Fibroblast of lung (primary cell): ENCODE measurements at places on chromosomes 3 and 15.

GRCh38 chr3:49534581-49535441 lies 19.5 kb upstream of the BSN start:
- no peak for DNase-seq

DNA sequence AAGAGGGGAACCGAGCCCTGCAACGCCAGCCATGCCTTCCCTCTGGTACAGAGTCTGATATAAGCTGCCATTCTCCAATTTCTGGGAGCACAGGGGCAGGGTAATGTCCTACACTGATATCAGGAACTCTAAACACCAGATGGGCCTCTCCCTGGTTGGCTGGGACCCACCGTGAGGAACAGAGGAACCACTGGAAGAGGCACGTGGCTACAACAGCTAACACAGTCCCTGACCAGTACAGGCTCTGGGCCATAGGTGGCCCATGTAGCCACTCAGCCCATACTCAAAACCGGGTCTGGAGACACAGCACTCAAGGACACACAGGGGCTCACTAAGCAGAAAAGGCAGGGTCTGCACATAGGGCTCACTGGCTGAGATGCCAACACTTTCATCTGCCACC lies 13.9 kb downstream of the NUP210 start:
- no peak for DNase-seq

GRCh38 chr15:39099524-39099923 lies 481.4 kb upstream of the THBS1 start:
- DNase-seq = peak; percentile 58

DNA sequence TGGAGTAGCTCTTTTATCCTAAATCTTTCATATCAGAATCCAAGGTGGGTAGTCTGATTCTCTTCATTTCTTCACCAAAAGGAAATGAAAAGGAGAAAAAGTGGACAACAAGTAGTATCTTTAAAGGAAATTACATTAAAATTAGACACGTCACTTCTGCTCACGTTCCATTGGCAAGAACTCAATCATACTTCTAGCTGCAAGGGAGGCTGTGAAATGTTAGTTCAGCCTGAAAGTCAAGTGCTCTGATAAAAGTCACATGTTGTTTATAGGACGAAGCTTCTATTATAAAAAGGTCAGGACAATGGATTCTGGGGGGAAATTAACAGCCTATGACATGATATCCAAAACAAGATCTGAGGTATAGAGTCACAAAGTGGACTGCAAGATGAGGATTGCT lies 164.6 kb upstream of the MCTP2 start:
- DNase-seq = no peak

DNA sequence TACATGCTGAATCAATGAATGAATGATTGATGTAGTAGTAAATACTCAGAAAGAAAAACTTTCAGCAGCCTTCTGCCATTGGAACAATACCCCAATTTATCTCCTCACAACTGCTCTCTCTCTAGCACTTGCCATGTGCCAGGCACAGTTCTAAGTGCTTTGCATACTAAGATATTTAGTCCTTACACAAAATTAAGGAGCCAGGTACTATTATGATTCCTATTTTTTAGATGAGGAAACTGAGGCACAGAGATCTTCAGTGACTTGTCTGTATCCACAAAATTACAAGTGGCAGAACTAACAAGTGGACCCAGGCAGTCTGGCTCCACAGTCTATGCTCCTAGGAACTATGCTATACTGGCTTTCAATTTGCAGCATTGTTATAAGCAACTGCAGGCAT lies 279.2 kb downstream of the LSAMP start:
- DNase-seq = no peak

DNA sequence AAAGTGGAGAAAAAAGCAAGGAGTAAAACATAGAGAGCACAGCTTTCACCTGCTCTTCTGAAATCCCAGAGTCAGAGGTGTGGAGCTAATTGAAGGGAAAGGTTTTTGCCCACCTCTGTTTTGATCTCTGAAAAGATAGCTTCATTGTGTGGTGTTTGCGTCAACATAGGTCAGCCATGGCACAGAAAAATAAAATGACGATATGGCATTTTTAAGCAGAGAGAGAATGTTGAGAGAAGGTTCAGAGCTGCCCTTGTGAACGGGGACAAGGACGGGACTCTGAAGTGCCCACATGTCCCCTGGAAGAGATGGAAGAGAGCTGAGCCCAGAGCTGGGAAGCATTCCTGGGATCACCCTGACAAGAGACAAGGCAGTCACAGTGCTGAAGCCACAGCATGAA lies 249.4 kb upstream of the PLSCR5 start:
- DNase-seq = no peak

DNA sequence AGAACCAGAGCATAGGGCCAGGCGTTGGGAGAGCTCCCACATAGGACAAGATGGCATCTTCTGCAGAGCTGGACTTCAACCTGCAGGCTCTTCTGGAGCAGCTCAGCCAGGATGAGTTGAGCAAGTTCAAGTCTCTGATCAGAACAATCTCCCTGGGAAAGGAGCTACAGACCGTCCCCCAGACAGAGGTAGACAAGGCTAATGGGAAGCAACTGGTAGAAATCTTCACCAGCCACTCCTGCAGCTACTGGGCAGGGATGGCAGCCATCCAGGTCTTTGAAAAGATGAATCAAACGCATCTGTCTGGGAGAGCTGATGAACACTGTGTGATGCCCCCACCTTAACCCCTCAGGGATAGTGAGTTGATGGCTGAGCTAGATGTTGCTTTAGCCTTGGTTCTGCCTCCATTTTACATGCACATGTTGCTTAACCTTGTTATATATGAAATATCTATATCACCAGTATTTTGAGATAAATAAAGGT lies at the start of gene PYDC2:
TSS of gene PYDC2 (plus strand) at position 51 of the 483 bp plus-strand sequence. CDS start at position 51, 0 bp downstream.
- DNase-seq = no peak

DNA sequence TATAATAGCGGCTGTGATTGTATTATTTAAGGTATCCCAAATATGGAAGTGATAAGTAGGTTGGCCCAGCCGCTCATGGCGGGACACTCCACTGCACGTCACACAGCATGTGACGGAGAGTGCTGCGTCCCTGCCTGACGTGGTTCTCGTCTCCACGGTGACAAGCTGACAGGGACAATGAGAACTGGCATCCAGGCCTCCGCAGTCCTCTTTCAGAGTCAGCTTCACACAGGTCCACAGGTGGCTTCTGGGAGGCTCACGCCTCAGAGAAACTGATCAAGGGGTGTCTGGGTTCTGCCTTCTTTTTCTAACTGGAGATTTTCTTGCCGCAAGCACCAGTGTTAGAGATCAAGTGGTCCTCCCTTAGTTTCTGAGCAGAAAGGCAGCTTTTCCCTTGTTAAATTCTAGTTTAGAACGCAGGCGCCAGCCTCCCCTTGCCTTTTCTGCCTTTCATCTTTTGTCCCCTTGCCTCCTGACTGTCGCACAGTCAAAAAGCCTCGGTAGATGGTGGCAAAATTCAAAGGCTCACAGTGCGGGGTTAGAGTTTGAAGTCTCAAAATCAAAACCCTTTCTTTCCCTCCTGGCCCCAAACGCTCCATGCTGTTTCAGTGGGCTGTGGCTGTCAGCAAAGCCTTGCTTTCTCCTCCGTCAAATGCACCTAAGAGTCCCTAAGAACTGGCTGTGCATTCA lies 120.9 kb downstream of the ATP10A start:
- DNase-seq = no peak

DNA sequence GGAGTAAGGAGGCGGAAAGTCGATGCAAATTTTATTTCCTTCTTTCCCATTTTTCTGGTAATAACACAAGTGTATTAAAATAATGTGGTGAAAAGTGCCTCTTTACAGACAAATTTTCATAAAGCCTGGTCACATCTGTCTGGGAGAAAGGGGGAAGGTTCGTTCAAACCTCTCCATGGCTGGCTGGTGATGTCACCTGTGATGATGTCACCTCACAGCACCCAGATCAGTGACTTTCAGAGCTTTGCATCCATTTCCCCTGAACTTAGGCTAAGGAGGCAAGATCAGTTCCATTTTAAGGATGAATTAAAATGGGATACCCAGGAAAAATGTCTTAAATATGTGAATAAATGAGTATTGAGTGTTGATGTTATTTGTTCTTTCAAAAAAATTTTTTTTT lies 34.1 kb downstream of the ATP10A start:
- DNase-seq = peak; percentile 45

DNA sequence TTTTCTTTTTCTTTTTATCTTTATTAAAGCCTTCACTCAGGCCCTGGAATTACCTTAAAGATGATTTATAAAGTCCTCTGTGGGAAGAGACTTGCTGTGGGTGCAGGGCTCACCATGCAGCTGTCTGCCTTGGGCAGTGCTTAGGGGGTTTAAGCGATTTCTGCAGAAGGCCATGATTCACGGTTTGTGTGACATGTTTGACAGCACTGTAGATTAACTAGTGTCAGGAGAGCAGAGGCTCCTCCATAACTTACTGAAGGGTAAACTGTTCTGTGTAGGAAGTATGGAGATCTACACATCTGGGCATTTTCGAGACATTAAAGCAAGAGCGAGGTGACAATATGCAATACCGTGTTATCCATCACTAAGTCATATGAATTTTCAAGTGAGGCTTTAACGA lies 137.7 kb downstream of the LRIG1 start:
- DNase-seq = peak; percentile 17

DNA sequence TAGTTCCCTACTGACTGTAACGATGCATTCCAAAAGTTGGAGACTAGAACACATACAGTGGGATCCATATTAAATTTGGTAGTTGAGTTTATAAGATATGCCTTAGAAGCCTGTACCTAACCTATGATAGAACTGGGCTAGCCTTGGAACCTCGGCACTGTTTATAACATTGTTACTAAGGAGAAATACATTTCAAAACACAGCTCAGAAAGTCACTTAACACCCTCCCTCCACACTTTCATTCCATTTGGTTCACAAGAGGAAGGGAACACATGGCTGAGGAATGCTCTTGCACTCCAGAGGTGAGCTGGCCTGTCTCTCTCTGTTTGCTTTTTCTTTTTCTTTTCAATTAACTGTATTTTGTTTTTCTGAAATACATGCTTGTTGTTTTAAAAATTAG lies 48.7 kb upstream of the TSC22D2 start:
- no peak for DNase-seq

DNA sequence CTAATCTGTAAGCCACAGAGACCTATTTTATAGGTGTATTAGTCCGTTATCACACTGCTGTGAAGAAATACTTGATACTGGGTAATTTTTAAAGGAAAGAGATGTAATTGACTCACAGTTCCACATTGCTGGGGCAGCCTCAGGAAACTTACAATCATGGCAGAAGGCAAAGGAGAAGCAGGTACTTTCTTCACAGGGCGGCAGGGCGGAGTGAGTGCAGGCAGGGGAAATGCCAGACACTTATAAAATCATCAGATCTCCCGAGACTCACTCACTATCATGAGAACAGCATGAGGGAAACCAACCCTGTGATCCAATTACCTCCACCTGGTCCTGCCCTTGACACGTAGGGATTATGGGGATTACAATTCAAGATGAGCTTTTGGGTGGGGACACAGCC lies 108.7 kb downstream of the GALK2 start:
- DNase-seq = no peak

- DNase-seq = no peak
Measured at GRCh38 chr3:98952404-98952803, 50.9 kb upstream of the DCBLD2 start.

GRCh38 chr15:92907229-92907628 lies 7.1 kb downstream of the CHD2 start:
- DNase-seq = no peak

DNA sequence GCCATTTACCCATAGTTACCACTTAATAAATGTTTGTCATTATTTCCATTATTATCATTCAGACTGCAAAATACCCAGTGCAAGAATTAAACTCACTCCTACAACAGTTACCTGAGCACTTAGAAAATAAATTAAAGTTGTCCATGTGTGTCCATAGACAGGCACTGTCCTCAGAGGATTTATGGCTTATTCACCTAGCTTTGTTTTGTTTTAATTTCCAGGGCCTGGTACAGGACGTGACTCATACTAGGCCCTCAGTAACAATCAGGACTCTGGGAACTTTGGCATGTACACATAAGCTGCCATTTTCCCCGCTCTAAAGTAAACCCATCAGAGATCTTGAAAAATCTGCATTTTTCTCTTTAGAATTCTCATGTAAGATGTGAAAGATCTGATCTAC lies 458.5 kb upstream of the ARRDC4 start:
- peak; percentile 27 for DNase-seq

GRCh38 chr3:102400766-102401165 lies 34.0 kb upstream of the ZPLD1 start:
- DNase-seq = peak; percentile 9

GRCh38 chr15:46127361-46127874 lies 492.6 kb downstream of the SQOR start:
- peak; percentile 28 for DNase-seq

DNA sequence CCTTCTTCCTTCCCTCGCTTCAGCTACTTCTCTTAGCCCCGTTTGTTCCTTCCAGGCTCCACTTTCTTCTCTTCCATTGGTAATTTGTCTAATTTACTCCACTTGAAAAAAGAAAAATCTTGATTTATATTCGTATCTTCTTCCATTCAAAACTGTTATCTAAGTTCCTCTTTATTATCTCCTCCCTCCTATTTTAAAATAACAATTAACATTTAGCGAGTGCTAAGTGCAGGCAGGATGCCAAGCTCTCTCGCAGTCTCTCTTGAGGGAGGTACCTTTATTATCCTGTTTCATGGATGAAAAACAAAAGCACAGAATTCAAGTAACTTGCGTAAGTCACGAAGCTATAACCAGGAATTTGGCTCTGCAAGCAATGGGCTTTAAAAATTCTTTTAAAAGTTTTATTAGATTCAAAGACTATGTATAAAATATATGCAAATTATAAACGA lies 418.9 kb upstream of the NAALADL2 start:
- DNase-seq = peak; percentile 71

GRCh38 chr3:106783231-106783630 lies 594.0 kb upstream of the CCDC54 start:
- DNase-seq = no peak

DNA sequence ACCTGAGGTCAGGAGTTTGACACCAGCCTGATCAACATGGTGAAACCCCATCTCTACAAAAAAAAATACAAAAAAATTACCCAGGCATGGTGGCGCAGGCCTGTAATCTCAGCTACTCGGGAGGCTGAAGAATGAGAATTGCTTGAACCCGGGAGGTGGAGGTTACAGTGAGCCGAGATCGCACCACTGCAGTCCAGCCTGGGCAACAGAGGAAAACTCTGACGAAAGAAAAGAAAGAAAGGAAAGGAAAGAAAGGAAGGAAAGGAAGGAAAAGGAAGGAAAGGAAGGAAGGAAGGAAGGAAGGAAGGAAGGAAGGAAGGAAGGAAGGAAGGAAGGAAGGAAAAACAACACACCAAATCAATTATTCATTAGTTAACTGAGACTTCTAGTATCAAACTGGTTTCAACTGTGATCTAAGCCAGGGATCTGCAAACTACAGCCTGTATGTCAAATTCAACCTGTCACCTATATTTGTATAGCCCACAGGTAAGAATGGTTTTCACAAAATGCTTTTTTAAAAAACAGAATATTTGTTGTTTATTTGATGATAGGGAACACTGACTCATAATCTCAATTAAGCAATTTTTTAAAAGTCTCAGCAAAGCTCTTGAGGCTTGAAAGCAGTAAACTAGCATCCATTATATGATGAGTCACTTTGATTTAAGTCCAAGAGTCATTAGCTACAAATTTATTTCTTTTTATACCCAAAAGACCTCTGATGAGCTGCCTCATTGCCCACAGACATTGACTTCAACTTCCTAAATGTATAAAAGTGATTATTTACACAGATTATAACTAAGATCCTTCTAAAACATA lies 127.6 kb downstream of the TBL1XR1 start:
- DNase-seq = peak; percentile 59
